Cortex of kidney (tissue), 1 donor: ENCODE measurements at places on chromosomes 16 and 17.

- no peak for DNase-seq
Observed at GRCh38 chr17:57750109-57750871, 5.2 kb upstream of the CCDC182 start.

- no peak for DNase-seq
Observed at GRCh38 chr17:77826132-77826873, 132.2 kb upstream of the TNRC6C start.

- no peak for DNase-seq
Observed at GRCh38 chr16:17194190-17194780, 276.5 kb downstream of the XYLT1 start.

DNA sequence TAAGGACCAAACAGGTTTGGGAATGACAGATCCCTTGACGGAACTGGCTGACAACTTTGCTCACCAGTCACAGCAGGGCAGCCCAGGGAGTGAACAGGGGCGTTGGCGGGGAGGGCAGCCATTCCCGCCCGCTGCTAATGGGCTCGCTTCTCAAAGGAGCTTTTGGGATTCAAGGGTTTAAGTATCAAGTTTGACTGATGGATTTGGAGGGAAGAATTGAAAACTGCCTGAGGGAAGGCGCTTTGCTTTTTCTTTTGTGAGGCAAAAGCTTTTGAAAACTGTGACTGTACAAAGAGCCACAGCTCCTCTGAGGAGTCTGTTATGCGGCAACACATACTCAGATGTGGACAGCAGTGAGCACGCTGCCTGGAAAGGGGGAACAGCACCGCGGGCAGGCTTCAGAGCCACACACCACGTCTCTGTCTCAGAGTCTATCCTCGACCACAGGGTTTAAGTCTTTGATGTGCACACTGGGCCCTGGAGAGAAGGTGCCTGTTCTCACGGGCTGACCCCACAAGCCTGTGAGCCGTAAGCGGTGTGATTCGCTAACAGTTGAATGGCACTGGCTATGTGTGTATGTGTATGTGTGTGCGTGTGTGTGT, 79.9 kb upstream of the HSBP1 start:
- no peak for DNase-seq

GRCh38 chr16:57480754-57481230, 5.5 kb downstream of the DOK4 start:
- no peak for DNase-seq

DNA sequence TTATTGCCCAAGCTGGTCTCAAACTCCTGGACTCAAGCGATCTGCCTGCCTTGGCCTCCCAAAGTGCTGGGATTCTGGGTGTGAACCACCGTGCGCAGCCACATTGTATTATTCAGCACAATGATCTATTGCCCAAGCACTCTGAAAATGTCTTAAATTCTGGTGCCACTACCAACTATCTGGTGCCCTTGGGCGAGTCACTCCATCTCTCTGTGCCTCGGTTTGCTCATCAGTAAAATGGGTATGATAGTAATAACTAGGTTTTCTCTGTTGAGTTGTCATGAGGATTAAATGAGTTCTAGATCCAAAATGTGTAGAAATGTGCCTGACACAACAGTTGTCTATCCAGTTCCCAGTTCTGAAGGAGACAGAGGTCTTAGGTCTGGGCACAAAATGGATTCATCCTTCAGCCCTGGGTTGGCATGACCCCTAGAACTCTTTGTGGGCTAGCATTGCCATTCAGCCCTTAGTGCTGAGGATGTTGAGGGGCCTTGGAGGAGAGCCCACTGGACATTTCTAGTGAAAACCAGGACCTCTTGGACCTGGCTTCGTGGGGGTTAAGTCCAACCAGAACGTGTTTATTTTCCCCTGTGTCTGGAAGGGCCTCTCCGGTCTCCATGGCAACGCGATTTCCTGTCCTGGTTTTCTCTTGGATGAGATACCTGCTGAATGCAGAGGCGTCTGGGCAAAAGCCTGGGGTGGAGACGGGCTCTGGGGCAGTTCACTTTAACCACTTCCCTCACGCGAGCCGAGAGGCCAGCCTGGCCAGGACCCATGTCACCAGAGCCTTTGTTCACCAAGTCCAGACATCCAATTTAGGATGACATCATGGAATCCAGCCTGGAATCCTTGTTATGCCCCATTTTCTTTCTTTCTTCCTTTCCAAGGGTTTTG, 43.7 kb upstream of the TNRC6A start:
- DNase-seq, result no peak

GRCh38 chr17:80842456-80843013, 149.1 kb upstream of the CHMP6 start:
- no peak for DNase-seq

- DNase-seq, result no peak
Observed at GRCh38 chr16:19005561-19006445, 22.1 kb downstream of the TMC7 start.

DNA sequence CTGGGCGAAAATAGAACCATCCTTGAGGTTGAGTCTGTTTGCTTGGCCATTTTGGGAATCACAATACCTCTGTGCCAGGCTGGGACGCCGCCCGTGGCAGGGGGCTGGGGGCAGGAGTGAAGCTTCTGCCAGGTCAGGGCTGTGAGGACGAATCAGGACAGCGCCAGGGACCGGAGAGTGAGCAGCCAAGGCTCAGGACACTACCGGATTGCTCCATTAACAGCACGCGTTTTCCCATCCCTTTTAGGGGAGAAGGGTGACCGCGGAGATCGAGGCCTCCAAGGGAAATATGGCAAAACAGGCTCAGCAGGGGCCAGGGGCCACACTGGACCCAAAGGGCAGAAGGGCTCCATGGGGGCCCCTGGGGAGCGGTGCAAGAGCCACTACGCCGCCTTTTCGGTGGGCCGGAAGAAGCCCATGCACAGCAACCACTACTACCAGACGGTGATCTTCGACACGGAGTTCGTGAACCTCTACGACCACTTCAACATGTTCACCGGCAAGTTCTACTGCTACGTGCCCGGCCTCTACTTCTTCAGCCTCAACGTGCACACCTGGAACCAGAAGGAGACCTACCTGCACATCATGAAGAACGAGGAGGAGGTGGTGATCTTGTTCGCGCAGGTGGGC, 23.4 kb downstream of the C1QTNF1 start:
- no peak for DNase-seq

DNA sequence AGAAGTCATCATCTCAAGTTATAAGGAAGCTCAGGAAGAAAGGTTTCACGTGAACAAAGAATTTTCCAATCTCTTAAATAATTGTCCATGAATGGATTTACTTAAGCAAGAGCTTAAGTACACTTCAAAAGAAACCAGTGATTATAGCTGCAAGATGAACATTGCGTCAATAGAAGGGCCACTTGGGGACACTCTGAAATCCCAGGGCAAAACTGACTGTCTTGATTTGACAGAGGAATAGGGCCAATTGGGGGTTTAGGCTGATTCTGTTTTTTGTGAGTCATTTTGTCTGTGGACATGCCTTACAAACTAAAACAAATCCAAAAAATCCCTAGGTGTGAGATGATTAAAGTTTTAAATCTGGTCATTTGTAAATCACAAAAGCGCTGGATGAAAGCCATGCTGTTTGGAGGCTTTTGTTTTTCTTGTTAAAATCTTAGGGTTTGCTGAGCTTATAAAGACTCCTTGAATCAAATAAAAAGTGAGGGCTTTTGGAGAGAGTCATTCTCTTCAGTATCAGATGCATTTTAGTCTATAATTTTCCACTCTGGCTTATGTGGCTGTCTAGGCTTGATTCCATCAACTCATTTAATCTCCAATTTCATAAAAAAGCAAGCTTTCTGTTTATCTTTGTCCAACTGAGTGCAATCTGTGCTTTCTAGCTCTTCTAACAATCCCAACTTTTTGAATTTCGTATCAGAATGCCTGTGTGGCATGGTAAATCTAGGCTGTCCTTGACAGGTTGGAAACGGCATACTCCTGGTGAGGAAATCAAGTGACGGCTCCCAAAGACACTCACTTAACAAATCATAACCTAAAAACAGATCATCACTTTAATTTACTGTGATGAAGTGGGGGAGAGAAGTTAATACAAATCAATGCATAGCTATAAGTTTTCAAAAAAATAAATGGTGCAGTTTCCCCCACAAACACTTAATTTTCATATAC, 98.2 kb upstream of the SOX9 start:
- DNase-seq, result no peak

- no peak for DNase-seq
Observed at GRCh38 chr16:61926766-61927165, 109.5 kb downstream of the CDH8 start.

GRCh38 chr17:73660366-73660765, 16.1 kb upstream of the SDK2 start:
- DNase-seq, result no peak

GRCh38 chr16:12637002-12637401, 166.7 kb downstream of the CPPED1 start:
- DNase-seq, result no peak

DNA sequence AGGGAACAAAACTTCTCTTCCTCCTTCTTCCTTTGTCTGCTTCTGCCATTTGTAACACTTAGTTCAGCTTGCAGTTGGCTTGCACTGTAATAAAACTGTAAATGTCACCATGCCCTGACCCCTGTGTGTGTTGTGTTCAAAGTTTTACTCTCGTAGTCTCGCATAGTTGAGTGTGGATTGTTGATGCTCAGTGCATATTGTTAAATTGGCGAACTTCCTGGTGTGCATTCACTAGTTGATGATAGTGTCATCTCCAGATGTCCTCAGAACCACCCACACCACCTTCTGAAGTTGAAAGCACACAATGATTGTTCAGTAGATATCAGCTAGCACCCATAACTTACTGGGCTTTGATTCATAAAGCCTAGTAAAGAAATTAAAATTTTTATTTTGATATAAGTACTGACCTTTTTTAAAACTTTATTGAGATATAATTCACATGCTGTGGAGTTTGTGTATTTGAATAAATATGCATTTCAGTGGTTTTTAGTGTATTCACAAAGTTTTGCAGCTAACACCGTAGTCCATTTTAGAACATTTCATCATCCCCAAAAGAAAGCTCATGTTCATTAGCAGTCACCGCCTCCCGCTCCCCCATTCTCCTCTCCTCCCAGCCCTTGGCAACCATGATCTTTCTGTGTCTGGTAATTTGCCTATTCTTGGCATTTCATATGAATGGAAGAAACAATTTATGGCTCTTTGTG, 25.0 kb downstream of the USP10 start:
- no peak for DNase-seq

DNA sequence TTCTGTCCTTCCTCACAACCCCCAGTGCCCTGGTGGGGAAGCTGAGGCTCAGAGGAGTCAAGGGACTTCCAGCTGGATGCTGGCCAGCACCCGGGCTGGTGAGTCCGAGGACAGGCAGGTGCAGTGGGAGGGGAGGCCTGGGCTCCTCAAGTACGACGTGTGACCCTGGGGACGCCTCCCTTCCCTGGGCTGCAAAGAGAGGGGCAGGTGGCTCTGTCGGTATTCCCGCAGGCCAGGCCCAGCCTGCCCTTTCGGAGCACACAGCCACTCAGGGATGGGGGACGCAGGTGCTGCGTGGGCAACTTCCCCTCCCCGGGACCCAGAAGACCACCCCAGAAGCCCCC, 33.1 kb upstream of the PVALEF start:
- DNase-seq, result no peak

GRCh38 chr17:72567774-72568173, 447.0 kb downstream of the SOX9 start:
- DNase-seq, result no peak

- no peak for DNase-seq
Observed at GRCh38 chr16:14300705-14301168, 229.6 kb downstream of the MRTFB start.

DNA sequence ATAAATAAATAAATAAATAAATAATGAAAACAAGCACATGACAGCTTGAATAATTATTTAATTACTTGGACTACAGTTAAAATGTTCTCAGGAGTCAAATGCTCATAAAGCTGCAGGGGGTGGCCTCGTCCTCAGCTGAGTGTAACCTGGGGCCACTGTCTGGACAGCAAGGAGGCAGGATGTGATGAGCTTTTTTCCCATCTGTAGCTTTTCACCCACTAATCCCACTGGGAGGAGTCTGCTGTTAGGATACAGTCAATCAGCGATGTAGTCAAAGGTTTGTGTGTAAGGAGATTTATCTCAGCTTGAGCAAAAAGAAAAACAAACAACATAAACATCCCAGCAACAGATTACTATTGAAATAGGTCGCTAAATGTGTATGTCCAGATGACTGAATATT, 22.5 kb downstream of the ZCCHC14 start:
- no peak for DNase-seq

DNA sequence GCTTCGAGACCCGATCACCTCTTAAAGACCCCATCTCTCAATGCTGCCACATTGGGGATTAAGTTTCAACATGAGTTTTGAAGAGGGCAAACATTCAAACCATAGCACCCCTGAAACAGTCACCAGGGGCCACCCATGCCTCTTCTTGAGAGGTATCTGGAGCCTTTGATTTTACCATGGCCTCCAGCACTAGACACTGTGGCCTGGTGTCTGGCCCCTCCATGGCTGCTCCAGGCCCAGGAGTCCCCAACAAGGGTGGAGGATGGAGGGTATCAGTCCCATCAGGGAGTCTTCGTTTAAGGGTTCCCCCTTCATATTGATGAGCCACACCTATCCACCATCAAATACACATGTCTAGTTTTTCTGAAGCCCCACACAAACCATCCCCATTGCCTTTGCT, 66.5 kb upstream of the CDH5 start:
- no peak for DNase-seq

DNA sequence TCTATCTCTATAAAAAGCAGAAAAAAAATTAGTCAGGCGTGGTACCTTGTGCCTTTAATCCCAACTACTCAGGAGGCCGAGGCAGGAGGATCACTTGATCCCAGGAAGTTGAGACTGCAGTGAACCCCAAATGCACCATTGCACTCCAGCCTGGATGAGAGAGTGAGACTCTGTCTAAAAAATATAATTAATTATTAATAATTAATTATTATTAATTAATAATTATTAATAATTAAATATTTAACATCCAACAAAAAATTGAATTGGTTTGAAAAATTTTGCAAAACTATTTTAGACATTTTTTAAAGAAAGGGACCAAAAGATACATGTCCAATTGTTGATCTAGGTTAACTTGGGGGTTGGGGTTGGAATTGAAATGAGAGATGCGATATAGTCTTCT, 51.0 kb downstream of the MYH3 start:
- DNase-seq, result no peak

- DNase-seq, result no peak
Observed at GRCh38 chr17:19383681-19384470, 3.1 kb downstream of the MFAP4 start.

DNA sequence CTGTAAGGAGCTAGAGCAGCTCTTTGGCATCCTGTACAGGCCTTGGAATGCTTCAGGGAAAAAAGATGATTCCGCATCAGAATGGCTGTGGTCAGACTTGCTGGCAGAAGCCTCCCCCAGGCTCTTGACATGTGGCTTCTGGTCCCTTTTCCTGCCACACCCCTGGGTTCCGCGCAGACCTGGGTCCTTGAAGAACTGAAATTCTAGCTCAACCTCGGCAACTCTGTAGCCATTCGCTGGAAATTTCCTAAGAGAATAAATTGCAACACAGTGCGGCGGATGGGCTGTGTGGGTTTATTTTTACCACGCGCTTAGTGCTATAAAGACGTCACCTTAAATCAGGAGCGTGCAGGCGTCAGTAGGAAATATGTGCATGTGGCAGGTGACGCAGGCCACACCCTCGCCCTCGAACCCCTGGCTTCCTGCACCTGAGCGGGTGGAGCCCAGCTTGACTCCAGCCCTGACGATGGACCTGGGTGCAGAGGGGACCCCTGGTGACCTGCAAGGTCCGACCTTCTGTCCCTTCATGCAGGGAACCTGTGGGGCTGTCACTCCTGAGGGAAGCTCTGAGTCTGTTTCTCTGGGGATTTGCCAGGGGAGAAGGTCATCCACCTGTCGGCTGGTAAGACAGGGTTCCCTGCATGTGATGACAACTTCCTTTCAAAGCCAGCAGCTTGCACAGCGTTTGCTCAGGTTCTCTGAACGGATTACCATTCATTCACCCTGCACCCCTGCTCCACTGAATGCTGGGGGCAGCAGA, 46.3 kb downstream of the METRNL start:
- no peak for DNase-seq

GRCh38 chr17:71032746-71033273, 863.5 kb downstream of the KCNJ2 start:
- DNase-seq, result no peak
